ENCODE measurements at places on chromosomes 7 and 10. TPM values are rescaled to one million over a fixed set of nuclear protein-coding genes. Genes with fewer than 3 reads are reported as not detected.

Gene DDX50
- polyA plus RNA-seq = 24.6 TPM

Gene RBM20
- polyA plus RNA-seq = 0.25 TPM

Gene MYL7
- polyA plus RNA-seq = not detected

Gene PROSER2
- 9.0 TPM for polyA plus RNA-seq

Gene RNF32
- 1.5 TPM for polyA plus RNA-seq

Gene TCF7L2
- polyA plus RNA-seq = 9.1 TPM

Gene SNCG
- 5.5 TPM for polyA plus RNA-seq

Gene FBXL13
- polyA plus RNA-seq = 1.4 TPM

Gene TLL2
- polyA plus RNA-seq = 0.08 TPM

Gene MACC1
- 4.4 TPM for polyA plus RNA-seq

Gene PDE1C
- 1.9 TPM for polyA plus RNA-seq

Gene NYAP1
- 0.39 TPM for polyA plus RNA-seq

Gene NFE2L3
- 5.3 TPM for polyA plus RNA-seq

Gene STAG3
- polyA plus RNA-seq = 2.0 TPM

Gene HKDC1
- 4.6 TPM for polyA plus RNA-seq

Gene INA
- polyA plus RNA-seq = 0.07 TPM

Gene AFAP1L2
- 5.6 TPM for polyA plus RNA-seq

Gene KCNMA1
- 6.5 TPM for polyA plus RNA-seq

Gene KEL
- 0.23 TPM for polyA plus RNA-seq

Gene BLNK
- polyA plus RNA-seq = 5.0 TPM

Gene CPA2
- polyA plus RNA-seq = 0.21 TPM

Gene SH2B2
- 9.4 TPM for polyA plus RNA-seq

Gene ADAMTS14
- polyA plus RNA-seq = 0.47 TPM

Gene EBLN1
- polyA plus RNA-seq = not detected

Gene PITRM1
- polyA plus RNA-seq = 46.6 TPM

Gene ENTPD1
- polyA plus RNA-seq = 5.5 TPM

Gene SFRP4
- polyA plus RNA-seq = 3.2 TPM

Gene C10orf62
- not detected for polyA plus RNA-seq

Gene UCMA
- polyA plus RNA-seq = not detected

Gene NPY4R2
- 0.07 TPM for polyA plus RNA-seq

Gene AKR1C4
- 0.02 TPM for polyA plus RNA-seq

Gene RPEL1
- polyA plus RNA-seq = not detected

Gene EN2
- polyA plus RNA-seq = 0.02 TPM

Gene SLC26A5
- polyA plus RNA-seq = 0.06 TPM

Gene RARRES2
- polyA plus RNA-seq = 164 TPM

Gene PAPOLB
- polyA plus RNA-seq = 0.01 TPM

Gene HECW1
- polyA plus RNA-seq = 0.05 TPM

Gene GIMAP6
- 41.2 TPM for polyA plus RNA-seq

Gene EGFR
- polyA plus RNA-seq = 13.3 TPM

Gene ELN
- polyA plus RNA-seq = 99.5 TPM

Gene MYO1G
- 21.8 TPM for polyA plus RNA-seq

Gene TPST1
- 7.2 TPM for polyA plus RNA-seq

Gene GRID2IP
- polyA plus RNA-seq = 0.23 TPM

Gene NUDT13
- 4.2 TPM for polyA plus RNA-seq

Gene ZNF853
- 2.3 TPM for polyA plus RNA-seq

Gene MAD1L1
- 43.0 TPM for polyA plus RNA-seq

Gene OR2A12
- not detected for polyA plus RNA-seq

Gene KIN
- 15.9 TPM for polyA plus RNA-seq

Gene RPA3
- 40.9 TPM for polyA plus RNA-seq

Gene VWC2
- 0.02 TPM for polyA plus RNA-seq

Gene GPR146
- polyA plus RNA-seq = 27.1 TPM

Gene OR9A2
- polyA plus RNA-seq = not detected

Gene TFPI2
- polyA plus RNA-seq = 11.8 TPM

Gene PRPS1L1
- not detected for polyA plus RNA-seq

Gene ELFN1
- polyA plus RNA-seq = 1.4 TPM

Gene TMEM229A
- polyA plus RNA-seq = not detected

Gene CLEC5A
- polyA plus RNA-seq = 19.1 TPM

Data from lung (tissue), 17 donors.